ENCODE measurements at places on chromosomes 11 and 22.
A peak's percentile ranks its signal among the peaks of the same experiment; 100 is the strongest.

DNA sequence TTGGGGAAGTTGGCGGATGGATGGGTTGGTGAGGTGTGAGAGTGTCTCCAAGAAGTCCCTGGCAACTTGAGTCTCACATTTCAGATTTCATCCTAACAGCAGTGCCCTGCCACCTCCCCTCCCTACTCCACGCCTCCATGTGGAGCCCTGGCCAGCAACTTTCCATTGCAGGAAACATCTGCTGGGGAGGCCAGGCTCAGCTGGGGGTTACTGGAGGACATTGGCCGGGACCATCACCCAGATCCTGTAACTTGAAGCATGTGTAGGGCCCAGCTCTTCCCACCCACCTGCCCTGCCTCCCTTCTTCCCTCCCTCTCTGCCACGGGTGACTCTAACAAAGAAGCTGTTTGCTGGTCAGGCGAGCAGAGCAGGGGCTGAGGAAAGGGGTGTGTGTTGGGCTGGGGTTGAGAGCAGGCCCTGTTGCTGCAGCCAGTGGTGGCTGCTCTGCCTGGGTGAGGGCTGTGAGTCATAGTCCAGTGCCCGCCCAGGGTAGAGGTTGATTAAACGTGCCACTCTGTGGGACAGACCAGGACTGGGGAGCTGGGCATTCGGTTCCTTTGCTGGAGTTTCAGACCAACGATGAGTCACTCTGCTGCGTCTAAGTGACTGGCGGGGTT lies 64.0 kb downstream of the SCN3B start:
- peak; percentile 96 for DNase-seq

DNA sequence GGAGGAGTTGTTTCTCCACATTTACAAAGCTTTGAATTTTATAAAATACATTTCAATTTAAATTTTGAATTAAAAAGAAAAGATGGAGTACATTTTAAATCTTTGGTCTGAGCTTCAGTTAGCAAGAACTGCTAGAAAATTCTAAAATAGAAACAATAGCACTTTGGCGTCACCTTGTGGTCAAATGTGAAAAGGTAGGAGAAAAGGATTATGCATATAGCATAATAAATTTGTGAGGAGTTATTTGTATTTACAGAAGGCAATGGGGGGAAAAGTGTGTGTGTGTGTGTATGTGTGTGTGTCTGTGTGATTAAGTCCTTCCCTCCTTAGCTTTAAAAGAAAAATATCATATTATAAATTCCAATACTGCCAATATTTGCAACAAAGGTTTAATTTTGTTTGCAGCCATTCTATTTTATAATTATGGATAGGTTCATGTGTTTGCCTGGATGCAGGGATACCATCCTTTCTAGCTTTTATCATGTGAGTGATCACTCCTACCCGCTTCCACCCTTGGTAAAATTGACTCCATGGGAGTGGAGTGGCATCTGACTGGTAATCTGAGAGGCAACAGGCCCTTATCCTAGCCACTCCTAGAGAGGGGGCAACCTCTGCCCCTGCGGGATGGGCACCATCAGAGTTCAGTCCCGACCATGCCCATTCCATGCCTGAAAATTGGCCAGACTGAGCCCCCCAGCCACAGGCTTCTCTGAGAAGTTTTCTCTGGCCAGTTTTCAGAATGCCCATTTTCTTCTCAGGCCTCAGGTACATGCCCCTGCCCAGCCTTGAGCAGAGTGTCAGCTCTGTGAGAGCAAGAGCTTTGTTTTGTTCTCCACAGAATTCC lies 13.6 kb upstream of the LGR4 start:
- DNase-seq: peak; percentile 51

- no peak for DNase-seq
Observed at GRCh38 chr11:16043617-16044016, 312.7 kb downstream of the SOX6 start.

DNA sequence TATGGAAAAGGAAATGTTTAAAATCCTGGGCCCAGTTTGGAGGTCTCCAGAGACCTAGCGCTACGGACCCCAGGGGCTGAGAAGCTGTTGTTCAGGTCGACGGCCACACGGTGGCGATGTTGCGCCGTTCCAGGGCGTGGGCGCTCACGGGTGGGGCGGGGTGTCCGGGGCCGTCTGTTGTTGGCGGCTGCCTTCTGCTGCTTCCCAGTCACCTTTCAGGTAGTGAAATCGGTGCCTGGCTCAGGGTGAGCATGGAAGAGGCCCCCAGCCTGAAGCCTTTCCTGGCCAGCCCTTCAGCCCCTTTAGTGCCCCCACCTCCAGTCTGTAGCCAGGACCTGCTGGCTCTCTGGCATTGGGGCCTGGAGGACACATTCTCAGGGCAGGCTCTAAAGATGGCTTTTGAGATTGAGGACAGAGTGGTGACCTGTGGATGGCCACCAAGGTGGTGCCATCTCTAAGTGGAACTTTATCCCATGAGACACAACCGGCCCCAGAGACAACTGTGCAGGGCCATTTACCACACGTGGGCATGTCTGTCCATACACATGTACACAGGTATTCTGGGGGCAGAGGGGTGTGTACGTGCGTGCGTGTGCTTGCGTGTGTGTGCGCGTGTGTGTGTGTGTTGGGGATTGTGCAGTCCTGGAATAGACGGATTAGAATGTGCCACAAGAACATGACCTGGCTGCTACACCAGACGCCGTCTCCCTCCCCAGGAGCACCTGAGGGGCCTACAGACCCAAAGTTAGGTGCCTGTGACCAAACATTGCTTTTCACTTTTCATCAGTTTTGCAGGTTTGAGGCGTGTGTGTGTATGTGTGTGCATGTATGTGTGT lies 53.8 kb downstream of the ST14 start:
- DNase-seq: peak; percentile 18

DNA sequence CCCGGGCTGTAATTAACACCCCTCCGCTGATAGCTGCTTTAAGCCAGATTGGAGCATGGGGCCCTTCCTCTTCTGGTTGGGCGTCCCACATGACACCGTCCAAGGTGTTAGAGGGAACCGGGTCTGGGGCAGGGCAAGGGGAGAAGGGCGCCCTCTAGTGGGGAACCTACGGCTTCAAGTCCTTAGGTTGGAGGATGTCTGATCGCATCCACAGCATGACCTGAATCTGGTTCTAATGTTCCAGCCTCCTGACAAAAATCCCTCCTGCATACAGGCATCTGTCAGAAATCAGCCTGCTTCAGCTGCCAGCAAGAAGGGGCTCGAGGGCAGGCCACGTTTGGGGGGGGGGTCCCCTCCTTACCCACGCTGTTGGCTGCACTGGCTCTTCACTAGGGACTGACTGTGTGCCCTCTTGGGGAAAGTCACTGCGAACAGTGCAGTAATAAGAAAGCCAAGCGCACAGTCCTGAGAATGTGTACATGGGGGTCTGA lies 94.2 kb upstream of the TBCEL start:
- peak; percentile 16 for DNase-seq
